A172 (cell line): ENCODE measurements at places on chromosomes 1 and 21.

DNA sequence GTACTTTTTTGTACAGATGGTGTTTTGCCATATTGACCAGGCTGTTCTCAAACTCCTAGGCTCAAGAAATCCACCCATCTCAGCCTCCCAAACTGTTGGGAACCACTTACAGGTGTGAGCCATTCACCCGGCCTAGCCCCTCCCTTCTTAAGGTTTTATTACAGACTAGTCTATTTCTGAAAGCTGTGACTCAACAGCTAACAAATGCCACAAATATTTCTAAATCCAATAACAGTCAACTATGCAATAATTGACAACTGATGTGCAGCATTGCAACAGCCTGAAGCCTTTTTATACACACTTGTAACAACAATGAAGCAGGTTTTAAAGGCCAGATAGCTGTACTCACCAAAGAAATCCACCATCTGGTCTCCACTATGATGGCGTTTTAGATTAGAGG, 51.4 kb downstream of the GRIK1 start:
- DNase-seq, result no peak

DNA sequence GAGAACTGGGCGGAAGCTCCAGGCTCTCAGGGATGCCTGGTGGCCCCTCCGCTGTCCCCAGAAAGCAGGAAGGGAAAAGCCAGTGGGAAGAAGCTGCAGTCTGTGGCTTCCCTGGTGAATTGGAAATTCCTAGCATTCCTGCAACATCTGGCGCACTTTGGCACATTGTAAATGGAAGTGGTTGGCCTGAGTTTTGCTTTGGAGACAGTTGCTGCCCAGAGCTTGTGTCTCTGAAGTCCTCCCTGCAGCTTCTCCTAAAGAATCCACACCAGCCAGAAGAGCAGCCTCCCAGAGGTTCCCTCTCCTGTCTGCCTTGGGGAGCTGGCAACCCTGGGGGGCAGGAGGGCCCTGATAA, 48.2 kb downstream of the ARHGEF10L start:
- peak; percentile 82 for DNase-seq

DNA sequence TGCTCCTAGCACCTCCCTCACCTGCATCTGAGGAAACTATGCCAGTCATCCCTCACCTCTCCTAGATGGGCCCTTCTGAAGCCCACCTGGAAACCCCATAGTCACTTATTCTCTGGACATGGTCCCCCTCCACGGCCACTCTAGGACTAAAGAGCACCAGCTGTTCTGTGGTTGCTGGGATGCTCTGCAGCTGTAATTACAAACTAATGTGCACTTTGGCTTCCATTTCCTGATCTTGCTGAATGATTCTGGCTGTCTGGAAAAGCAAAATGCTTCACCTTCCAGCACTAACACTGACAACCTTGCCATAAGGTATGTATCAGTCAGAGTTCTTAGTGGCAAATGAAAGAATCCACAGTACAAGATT, 48.7 kb upstream of the PSEN2 start:
- peak; percentile 29 for DNase-seq

- no peak for DNase-seq
Observed at GRCh38 chr21:28282833-28283232, 709.8 kb downstream of the LTN1 start.

GRCh38 chr1:25688390-25689119, 72.0 kb downstream of the MAN1C1 start:
- no peak for DNase-seq

GRCh38 chr1:68015971-68016370, 34.5 kb downstream of the DIRAS3 start:
- DNase-seq, result no peak

GRCh38 chr1:166383635-166384346, 217.0 kb upstream of the FAM78B start:
- no peak for DNase-seq

GRCh38 chr1:10152709-10153284, 57.6 kb upstream of the KIF1B start:
- peak; percentile 16 for DNase-seq

- DNase-seq, result no peak
Observed at GRCh38 chr1:229237320-229237719, 33.6 kb upstream of the RAB4A start.

GRCh38 chr1:183586926-183587325, 3.3 kb downstream of the NCF2 start:
- DNase-seq, result no peak

- no peak for DNase-seq
Observed at GRCh38 chr1:107941531-107941930, 23.4 kb downstream of the VAV3 start.

GRCh38 chr21:25297117-25297516, 310.2 kb downstream of the MRPL39 start:
- no peak for DNase-seq

DNA sequence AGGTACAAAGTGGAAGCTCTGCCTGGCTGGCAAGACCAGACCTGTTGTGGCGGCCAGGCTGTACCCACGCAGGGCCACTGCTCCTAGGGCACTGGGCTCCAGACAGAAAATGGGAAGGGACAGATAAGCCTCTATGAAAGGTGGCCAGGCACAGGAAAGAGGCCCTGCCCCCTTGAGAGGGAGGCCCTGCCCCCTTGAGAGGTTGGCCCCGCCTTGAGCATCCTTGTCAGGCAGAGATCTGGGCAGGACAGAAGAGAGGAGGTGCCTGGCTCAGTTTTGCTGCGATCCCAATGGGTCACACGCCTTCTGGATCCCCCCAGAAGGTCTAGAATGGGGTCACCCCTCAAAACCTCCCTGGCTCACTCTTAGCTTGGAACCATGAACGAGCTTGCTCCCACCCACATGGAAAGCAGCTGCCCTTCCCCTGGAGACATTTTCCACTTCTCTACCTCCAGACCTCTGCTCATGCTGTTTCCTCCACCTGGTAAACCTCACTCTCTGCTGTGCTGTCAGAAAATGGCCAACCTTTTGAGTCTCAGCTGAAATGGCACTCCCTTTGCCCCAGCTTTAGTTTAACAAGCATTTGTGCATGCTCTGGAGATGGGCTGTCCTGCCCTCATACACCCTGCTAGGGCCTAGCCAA, 17.5 kb upstream of the ECE1 start:
- DNase-seq, result no peak

DNA sequence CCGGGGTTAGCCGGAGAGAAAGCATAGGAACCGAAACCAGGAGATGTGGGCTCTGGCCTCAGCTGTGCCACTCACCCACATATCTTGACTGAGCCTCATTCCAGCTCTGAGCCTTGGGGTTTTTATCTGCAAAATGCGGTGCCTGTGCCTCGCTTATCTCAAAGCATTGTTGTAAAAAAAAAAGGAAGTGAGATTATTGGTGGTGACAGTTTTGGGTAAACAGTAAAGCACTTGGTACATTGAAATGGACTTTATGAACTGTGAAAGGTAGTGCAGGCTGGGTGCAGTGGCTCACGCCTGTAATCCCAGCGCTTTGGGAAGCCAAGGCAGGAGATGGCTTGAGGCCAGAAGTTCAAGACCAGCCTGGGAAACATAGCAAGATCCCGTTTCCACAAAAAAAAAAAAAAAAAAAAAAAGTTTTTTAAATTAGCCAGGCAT, 3.8 kb downstream of the PTAFR start:
- no peak for DNase-seq

DNA sequence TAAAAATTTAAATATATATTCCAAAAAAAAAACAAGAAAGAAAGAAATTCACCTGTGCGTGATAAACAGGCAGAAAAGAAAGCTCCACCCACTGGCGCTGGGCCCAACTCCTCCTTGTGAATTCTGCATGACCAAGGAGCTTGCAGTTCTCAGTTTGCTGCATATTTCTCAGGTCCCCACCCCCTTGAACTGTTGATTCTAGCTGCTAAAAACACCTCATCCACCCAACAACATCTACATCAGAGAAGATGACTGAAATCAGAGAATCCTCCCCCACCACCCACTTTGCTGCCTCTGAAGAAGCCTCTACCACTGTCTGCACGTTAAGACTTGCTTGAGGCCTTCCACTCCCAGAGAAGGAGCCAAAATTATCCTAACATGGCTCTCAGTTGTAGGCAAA, 104.8 kb downstream of the RGS2 start:
- no peak for DNase-seq

DNA sequence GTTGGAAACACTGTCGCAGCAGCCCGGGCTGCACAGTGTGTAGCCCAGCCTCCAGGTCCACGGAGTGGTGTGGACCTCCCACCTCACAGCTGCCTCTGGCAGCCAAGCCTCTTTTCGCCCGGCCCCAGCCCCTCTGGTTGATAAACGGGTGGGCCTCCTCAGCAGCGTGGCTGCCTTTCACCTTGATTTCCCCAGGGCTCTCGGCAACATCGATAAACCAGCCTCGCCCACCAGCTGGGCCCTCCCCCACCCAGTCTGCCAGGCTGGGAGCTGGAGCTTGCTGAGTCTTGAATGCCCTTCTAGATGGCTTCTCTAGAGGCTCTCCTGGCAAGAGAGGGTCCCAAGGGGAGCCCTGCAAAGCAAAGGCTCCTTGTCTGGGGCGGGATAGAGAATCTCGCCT, 31.0 kb upstream of the LHX4 start:
- no peak for DNase-seq

DNA sequence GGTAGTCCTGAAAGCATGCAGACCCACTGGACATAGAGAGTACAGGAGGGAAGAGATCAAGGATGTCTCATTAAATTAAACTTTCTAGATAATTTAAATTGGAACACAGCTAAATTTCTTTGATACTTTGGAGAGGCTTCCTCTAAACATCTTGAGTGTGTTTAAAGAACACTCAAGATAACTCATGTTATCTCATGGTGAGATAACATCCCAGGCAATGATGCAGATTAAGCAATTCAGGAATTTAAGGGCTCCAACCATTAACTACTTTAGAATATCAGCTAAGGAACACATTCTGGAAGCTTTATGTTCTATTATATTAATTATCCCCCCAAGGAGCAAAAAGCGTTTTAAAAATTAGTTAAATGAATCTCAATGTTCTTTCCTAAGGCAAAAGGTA, 289.2 kb upstream of the RUNX1 start:
- DNase-seq, result no peak

- no peak for DNase-seq
Observed at GRCh38 chr1:108617008-108617723, 43.7 kb downstream of the HENMT1 start.

GRCh38 chr1:90100566-90100965, 105.7 kb downstream of the ZNF326 start:
- no peak for DNase-seq

GRCh38 chr1:36448530-36449056, 1.7 kb downstream of the OSCP1 start:
- DNase-seq, result no peak

DNA sequence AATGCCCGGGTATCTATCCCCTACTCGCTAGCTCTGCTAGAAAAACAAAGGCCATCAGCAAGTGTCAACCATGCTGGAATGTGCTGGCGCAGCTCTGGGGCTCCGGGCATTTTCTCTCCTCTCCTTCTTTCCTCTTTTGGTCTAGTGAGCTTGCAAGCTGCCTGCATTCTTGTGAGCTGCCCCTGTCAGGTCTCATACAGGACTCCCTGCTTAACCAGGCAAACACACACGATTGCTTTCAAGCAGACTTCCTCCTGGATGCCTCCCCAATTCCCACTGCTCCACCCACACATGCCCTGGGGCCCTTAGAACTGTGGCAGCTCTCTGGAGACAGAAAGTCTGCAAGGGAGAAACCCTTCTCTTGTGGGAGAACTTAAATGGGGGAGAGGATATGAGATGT, 35.7 kb upstream of the SUCO start:
- DNase-seq, result peak; percentile 36

- no peak for DNase-seq
Observed at GRCh38 chr1:73100216-73100615, 817.9 kb upstream of the NEGR1 start.

DNA sequence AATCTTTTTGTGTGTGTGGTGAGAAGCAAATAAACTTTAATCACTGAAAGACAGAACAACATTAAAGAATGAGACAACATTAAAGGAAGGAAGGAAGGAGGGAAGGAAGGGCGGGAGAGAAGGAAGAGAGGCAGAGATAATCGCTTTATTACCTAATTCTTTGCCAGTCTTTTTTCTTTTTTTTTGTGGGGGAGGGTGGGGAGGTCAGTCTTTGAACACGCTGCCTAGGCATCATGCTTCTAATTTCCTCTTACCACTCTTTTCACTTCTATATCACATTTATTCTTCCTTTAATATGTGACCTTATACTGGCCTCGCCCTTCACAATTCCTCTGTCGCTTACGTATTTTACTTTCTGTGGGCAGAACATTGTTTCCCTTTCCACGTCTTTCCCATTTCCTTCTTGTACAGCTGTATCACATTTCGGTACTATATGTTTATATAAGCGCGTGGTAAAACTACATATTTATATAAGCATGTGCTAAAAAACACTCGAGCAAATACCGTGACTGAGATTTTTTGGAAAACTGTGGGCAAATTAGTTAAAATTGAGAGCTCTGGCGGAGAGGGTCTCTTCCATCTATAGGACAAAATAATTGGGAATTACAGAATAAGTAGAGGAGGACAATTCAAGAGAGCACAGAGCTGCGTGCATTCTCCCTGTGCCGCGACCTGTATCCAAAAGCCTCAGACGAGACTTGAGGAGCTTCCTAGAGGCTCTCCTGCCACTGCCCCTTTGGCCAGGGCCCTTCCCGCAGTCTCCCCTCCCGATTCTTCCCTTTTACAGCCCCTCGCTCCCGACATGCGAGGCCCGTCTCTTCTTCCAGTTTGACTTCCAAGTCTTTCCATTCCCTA, 823 bp upstream of the PRKAA2 start:
- DNase-seq, result no peak

DNA sequence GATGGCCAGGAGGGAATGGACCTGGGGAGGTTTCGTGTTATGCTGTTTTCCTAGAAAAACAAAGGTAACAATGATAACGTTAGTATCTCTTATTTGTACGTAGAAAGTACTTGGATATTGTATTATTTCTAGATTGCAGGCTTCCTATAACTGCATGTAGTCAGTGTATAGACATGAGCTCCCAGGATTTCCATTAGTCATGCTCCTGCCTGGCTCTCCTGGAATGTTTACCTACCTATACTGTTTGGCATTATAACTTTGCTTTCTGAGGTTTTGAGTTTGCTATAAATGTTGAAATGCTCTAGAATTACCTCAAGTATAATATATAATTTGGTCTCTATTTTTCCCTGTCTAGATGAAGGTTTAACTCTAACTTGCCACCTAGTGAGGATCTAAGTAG, 66.1 kb downstream of the TTC3 start:
- no peak for DNase-seq

DNA sequence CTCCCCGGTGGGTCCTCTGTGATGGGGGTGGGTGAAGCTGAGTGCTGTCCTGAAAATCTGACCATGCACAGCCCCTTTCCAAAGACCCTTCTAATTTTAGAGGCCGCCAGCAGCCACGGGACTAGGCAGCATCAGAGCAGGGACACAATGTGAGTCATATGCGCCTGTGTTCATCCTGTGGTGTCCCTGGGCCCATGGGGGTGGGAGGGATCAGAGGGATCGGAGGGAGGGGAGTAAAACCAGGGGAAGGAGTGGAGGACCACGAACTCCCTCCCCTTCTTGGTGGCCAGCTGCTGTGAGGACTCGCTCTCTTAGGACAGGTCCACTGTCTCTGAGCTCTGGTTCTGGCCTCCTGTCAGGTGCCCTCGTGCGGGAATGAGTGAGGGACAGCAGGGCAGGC, 61.5 kb downstream of the ADARB1 start:
- peak; percentile 45 for DNase-seq

GRCh38 chr1:67427947-67428346, 2.3 kb downstream of the SERBP1 start:
- DNase-seq, result no peak

- DNase-seq, result no peak
Observed at GRCh38 chr1:220454155-220454777, 73.7 kb upstream of the MARK1 start.
